ENCODE measurements at places on chromosomes 5 and 9.

DNA sequence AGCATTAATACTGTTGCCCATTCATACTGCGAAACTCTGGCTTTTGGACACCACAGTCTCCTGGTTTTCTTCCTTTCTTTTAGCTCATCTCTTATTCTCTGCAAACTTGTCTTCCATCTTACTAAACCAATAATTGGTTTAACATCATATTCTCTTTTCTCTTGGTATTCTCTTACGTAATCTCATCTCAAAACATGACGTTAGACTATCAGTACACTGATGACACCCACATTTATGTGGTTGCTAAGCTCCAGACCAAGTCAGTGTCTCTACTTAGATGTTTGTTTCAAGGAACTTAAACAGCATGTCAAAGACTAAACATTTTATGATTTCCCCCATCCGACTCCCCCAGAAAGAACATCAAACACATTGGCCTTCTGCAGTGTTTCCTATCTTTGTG, 2.1 kb downstream of the PRRC1 start:
- no peak for DNase-seq

GRCh38 chr9:36867241-36867640, 166.8 kb downstream of the PAX5 start:
- no peak for DNase-seq

DNA sequence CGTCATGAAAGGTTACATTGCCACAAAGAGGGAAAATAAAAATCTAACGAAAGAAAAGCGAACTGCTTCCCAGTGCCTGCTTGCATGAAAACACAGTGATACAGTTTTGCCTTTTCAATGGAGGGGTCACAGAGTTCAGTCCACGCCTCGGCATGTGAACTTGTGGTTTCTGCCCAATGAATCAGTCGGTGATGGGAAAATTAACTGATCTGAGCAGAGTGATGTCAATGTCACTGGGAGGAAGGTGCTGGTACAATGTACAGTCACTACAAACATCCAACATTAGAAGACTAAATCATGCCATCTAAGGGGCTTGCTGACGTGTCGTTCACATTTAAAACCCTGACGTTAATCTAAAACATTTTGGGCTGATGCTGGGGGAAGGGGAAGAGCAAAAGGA, 151.8 kb upstream of the MSX2 start:
- no peak for DNase-seq

GRCh38 chr5:135356522-135357318, 42.3 kb downstream of the MACROH2A1 start:
- no peak for DNase-seq

- no peak for DNase-seq
These were observed 1.5 kb upstream of the GPR21 start for GRCh38 chr9:123031963-123032362.

DNA sequence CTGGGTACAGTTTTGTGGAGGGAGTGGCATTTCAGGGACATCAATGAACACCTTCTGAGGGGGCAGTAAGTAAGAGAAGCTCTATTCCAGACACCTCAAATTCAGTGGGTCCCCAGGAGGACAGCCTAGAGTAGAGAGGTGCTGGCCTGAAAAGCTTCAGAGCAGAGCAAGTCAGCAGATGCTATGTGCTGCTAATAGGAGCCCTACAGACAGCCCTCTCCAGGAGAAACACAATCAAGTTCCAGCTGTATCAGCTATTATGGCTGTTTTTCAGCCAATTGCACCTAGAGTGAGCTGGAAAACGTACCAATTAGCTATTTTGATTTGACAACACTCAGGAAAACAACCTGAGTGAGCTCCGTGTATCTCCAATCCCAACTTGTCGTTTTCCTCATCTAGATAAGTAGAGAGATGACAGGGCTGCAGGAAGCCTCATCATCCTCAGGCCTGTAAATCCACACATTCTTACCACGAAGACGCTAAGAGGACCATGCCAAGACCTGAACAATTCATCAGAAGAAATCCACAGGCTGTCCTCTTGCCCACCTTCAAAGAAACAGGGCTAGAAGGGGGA, 104.9 kb downstream of the PIK3R1 start:
- DNase-seq: no peak

- DNase-seq: no peak
These were observed 156.1 kb downstream of the FGF1 start for GRCh38 chr5:142529626-142530278.

DNA sequence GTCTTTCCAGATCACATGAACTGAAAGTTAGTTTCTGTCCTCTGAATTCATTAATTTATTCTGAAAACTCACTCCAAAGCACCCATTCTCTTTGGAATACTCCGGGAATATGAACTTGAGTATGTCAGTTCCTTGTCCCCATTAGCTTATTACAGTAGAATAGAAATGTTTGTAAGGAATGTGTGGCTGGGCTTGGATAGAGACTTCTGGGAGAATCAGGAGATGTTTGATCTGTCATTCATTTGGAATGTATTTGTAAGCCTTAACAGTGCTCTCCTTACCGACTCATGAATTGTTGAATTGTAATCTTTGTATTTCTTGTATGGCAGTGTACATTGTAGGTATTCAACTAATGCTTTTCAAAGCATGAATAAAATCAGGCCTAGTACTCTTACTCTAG, 548.4 kb downstream of the LRRC70 start:
- no peak for DNase-seq

DNA sequence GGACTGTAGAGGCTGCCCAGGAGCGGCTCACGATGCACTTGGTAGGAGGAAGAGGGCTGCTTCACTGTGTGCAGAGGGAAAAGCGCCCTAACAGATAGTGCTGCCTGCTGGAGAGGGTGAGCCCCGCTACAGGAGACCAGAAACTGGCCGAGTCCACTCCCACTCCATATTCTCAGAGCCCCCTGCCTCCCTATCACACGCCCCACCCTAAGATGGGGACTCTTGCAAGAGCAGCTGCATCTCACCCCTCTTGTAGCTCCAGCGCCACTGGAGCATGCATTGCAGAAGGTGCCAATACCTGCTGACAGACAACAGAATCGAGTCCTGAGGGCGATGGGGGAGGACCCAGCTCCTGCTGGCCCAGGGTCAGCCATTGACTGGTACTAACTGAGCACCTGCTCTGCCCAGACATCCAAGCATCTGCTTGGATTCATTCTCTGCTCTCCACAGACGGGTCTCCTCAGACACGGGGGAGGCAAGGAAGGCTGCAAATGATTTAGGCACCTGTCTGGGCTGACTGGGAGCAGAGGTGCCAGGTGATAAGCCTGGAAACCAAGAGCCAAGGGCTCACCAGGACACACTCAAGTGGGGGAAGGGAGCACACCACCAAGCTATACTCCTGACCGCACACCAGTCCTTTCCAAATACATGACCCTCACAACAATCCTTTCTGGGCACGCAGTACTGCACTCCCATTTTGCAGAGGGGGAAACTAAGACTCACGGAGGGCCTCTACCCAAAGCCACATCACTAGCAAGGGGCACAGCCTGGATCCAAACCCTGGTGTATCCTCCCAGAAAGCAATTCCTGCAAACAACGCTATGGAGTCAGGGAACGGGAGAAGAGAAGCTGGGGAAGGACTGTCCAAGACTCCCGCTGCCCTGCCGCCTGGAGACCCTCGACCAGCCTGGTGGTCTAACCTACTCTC, 1.6 kb downstream of the BICD2 start:
- no peak for DNase-seq

Measured in esophagus squamous epithelium (tissue), 5 donors.